Caco-2 (cell line): ENCODE measurements at places on chromosomes 7 and 10.

DNA sequence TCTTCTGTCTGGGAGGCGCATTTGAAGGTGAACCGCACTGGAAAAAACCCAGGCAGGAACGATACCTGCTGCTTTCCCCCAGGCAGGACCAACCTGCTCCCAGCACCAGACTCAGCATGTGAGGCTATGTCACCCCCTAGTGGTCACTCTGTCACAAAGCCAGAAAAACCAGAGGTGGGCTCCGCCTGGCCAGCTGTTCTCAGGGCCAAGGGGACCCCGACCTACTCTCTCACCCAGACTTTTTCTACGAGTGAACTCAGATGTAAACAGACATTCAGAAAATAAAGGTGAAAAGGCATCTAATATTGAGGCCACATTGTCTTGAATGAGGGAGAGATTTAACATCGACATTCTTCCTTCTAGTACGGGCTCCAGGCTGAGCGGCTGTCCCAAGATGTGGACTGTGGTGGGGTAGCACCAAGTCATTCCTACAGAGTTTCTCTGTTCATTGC lies 117.3 kb downstream of the PRKAG2 start:
- DNase-seq: peak; percentile 85

- DNase-seq: no peak
Observed at GRCh38 chr10:26438534-26439341, 597 bp downstream of the APBB1IP start.

- no peak for DNase-seq
Observed at GRCh38 chr7:140062118-140062527, 628 bp downstream of the PARP12 start.

GRCh38 chr10:90575125-90575524 lies 282.7 kb downstream of the HTR7 start:
- no peak for DNase-seq

DNA sequence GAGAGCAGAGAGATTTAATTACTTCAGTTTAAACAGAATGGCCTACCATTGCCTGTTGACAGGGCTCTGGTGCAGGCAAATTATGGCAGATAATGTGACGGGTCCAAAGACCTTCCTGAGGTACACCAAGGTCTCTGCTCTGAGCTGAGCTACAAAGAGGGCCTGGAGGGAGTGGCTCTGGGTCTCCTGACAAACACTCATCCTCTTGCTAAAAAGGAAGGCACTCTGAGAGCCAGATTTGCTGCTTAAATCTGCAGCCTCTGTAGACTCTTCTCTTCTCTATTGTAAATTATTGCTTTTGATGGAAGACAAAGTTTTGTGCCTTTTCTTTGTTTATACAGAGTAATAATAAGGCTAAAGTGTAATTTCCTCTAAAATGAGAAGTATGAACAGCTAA lies 529.5 kb upstream of the FZD8 start:
- DNase-seq: no peak

DNA sequence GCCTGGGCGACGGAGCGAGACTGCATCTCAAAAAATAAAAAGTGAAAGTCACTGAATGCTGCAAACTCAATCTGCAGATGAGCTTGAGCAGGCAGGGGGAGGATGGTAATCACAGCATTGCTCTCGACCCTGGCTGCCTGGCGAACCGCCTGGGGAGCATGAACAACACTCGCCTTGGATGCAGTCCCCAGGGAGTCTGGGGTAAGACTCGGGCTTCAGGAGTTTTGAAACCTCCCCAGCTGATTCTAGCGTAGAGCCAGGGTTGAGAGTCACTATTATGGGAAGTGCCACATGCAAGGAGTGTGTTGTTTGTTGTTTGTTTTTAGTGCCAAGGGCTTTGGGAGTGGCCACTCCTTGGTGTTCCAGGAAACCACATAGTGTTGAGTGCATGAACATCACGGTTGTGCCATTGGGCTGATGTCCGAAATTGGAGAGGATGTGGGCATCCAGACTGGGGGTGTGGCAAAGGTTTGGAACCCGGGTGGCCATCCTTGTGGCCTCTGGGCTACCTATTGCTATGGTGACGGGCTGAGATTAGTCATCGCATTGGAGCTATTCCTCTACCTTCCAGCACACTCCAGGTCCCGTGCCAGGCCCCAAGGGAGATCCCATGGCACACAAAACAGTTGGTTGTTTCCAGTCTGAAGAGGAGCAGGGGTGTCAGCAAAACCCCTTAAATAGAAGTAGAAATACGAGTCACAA lies 92.6 kb downstream of the RGS10 start:
- DNase-seq: no peak

- DNase-seq: no peak
Observed at GRCh38 chr7:113636727-113637421, 281.9 kb downstream of the PPP1R3A start.

- no peak for DNase-seq
Observed at GRCh38 chr10:110686949-110687348, 42.8 kb downstream of the RBM20 start.

GRCh38 chr10:84945791-84946190 lies 617.4 kb downstream of the CCSER2 start:
- no peak for DNase-seq

DNA sequence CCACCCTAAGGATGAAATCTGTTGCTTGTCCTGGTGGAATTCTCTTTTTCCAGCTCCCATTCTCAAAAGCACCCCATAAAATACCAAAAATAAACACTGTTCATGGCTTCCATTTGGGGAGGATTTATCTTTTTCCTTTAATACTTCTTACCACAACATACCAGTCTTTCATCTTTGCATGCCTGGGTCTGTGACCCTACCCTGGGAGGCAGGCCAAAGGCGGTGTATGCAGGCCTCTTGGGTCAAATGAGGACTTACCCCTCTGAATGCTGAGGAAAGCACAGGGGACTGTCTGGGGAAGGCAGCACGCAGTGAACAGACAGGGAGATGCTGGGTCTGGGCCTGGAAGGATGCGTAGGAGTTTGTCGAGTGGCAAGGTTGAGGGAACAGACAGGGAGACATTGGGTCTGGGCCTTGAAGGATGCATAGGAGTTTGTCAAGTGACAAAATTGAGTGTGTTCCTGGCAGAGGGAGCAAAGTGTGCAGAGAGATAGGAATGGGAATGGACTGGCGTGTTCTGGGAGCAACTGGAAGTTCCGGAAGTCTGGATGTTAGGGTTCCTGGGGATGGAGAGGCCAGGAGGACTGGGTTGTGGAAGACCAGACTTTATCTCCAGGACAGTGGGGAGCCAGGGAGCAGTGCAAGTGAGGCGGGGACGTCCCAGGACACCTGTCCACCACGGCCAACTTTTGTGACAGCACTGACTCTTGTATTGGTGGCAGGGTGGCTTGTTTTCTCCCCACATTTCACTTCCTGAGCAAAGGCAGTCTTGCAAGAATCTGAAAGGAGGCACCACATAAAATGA lies 40.8 kb downstream of the MYL10 start:
- DNase-seq: peak; percentile 66

DNA sequence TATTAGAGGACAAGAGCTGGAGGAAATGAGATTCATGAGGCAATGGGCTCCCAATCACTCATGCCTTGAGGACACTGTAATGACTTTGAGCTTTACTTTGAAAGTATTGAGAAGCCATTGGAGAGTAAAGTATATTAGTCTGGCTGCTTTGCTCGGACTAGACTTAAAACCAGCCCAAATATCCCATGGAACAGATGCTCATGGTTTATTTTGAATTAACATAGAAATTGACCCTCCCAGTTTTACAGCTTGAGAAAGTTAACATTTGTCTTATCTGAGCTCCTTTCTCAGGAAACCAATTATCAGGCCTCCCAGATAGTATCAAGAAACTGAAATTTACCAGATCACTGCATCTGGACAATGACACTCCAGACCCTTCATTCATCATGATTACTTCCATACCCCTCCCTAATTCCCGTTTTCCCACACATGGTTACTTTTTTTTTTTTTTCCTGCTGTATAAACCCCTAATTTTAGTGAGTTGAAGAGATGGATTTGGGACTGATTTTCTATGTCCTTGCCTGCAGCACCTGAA lies 270.8 kb upstream of the SMIM30 start:
- no peak for DNase-seq

DNA sequence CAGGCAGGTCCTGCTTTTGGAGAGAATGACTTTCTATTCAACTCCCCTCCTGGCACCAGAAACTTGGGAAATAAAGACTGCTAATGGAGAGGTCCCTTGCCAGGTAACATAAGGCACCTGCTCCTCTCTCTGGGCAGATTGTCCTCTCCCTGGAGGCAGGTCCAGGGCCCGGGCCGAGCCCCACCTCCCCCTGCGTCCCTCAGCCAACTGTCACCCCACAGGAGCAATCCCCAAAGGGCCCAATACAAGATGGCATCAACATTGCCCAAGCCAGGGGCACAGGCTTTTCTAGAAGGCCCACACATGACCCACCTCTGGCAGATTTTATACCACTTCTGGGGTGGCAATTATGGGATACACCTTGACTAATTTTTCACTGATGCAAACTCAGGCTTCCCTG lies 145.2 kb downstream of the HERPUD2 start:
- no peak for DNase-seq

- peak; percentile 1 for DNase-seq
Observed at GRCh38 chr10:12540341-12540781, 191.0 kb downstream of the CAMK1D start.

DNA sequence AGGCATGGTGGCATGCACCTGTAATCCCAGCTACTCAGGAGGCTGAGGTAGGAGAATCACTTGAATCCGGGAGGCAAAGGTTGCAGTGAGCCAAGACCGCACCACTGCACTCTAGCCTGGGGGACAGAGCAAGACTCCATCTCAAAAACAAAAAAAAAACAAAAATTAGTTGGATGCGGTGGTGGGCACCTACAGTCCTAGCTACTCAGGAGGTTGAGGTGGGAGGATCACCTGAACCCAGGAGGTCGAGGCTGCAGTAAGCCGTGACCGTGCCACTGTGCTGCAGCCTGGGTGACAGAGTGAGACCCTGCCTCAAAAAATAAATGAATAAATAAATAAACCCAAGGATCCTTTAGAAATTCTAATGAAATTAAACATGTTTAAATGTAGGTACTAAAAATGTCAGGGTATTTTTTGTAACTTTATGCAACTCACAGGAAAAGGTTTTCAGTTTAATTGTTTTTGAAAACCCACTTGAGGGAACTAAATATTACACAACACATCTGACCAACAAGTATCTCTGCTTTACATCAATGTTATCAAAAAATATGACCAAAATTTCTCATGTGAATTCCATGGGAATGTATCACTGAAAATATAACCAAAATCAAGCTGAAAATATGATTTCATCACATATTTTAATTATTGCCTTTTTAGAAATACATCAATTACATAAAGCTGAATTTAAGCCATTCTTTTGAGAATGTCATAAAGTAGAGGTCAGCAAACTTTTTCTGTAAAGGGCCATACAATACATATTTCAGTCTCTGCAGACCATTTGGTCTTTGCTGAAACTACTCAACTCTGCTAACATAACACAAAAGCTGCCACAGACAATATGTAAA lies 23.9 kb downstream of the UPF2 start:
- no peak for DNase-seq

DNA sequence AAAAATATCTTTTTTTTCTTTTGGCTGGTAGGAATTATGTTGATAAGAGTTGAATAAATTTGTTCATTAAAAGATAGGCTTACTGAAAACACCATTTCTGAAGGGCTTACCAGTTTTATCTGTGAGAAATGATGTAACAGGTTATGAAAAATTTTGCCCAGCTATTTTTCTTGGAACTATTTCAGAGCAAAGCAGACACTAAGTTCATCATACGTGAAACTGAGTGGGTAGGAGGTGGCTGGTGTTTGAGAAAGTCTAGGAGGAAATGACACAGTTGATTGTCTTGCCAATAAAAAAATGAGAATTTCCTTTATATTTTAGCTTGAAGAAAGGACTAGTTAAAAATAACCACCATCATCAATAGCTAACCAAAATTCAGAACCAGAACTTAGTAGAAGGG lies 6.2 kb upstream of the MRC1 start:
- no peak for DNase-seq
